ENCODE measurements at places on chromosomes 7 and 10.
A peak's percentile ranks its signal among the peaks of the same experiment; 100 is the strongest.

DNA sequence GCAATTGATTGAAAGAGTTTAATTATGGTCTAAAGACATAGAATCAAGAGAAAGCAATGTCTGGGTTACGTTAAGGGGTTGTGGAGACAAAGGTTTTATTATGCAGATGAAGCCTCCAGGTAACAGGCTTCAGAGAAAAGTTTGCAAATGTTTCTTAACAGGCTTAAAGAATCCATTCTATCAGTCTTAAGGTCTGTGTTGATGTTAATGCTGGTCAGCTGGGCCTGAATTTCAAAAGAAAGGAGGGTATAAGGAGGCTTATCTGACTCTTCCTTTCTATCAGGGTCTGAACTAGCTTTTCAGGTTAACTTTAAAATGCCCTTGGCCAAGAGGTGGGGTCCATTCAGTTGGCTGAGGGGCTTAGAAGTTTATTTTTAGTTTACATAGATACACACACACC lies 1004.5 kb upstream of the C7orf33 start:
- no peak for DNase-seq

- no peak for DNase-seq
Observed at GRCh38 chr7:107503687-107504086, 33.8 kb downstream of the GPR22 start.

GRCh38 chr7:147711447-147711846 lies 879.1 kb upstream of the C7orf33 start:
- DNase-seq: no peak

- no peak for DNase-seq
Observed at GRCh38 chr7:907158-907980, 31.0 kb downstream of the GET4 start.

DNA sequence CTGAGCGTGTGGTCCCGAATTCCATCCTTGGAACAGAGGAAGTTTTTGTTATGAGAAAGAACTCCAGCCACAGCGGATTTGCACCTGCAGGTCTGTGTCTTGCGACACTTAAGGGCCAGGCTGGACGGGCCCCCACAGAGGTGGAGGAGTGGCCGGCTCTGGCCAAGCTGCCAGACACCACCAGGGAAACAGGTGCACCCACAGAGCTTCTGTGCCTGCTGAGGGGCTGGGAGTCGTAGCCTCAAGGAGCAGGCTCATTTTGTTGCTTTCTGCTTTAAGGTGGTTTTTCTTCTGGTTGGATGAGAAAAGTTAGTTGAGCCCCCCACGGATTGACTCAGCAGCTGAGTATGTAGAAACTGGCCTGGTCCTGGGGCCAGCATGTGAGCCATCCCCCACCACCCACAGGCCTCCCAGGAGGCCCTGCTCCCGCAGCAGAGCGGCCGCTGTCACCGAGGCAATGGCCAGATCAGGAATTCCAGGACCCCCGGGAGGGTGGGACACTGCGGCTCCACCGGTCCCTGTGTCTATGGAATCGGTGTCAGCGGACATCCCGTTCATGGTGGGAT lies 41.9 kb downstream of the NKX6-2 start:
- no peak for DNase-seq

- DNase-seq: no peak
Observed at GRCh38 chr10:28663576-28664368, 13.5 kb upstream of the BAMBI start.

- no peak for DNase-seq
Observed at GRCh38 chr7:88141479-88141878, 78.4 kb downstream of the SRI start.

- no peak for DNase-seq
Observed at GRCh38 chr10:49113741-49114141, 1.6 kb downstream of the VSTM4 start.

DNA sequence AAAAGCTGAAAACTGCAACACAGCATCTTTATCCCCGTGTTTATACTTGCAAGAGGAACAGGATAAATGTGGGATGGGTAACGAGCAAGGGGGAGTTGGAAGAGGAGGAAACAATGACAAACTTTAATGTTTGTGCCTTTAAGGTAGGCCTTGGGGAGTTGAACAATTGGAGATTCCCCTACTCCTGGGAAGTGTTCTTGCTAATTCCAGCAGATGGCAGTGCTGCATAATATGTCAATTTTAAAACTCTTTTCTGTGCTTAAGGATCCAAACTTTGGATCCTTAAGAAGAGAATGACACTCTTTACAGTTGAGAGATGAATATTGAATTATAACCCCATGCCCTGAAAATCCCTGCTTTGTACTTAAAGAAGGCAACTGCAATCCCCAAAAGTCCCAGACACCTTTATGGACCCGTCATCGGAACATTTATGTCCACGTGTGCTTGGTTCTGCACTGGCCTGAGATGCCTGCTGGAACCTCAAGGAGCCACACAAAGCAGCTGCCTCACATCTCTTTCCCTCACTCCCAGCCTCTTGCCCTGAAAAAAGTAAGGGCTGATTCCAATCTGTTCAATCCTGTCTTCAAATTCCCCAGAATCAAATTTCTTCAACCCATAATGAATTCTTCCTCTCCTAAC lies 12.0 kb downstream of the IFIT5 start:
- DNase-seq: peak; percentile 5

Data from NCI-H1417 treated with DMSO at 0.1 percent for 48 hours (cell line).